ENCODE measurements at places on chromosomes 2 and 18. TPM values are rescaled to one million over a fixed set of nuclear protein-coding genes. Genes with fewer than 3 reads are reported as not detected.
A peak's percentile ranks its signal among the peaks of the same experiment; 100 is the strongest.

- peak; percentile 68 for DNase-seq
- no peak overlapping the region for H3K4me3 ChIP-seq
- no peak overlapping the region for H3K27ac ChIP-seq
- peaks cover 56% of the 10 kb centered on the region for H3K27me3 ChIP-seq
Observed at GRCh38 chr2:119126650-119127049, 31.9 kb downstream of the C1QL2 start.

GRCh38 chr2:66340521-66340920 is 94.4 kb upstream of the MEIS1 start:
- DNase-seq, result no peak
- no peak overlapping the region for H3K4me3 ChIP-seq
- no peaks in the 10 kb centered on the region for H3K36me3 ChIP-seq
- no peak overlapping the region for H3K27ac ChIP-seq
- H3K27me3 ChIP-seq, result peaks cover 26% of the 10 kb centered on the region
- H3K4me1 ChIP-seq, result peaks cover 8% of the 10 kb centered on the region

GRCh38 chr2:203583701-203584100 is 48.6 kb upstream of the RAPH1 start:
- peak; percentile 12 for DNase-seq
- peaks cover 7% of the 10 kb centered on the region for H3K36me3 ChIP-seq
- no peak overlapping the region for H3K4me3 ChIP-seq
- peak overlapping the region; percentile 12 for H3K27ac ChIP-seq

GRCh38 chr18:58515175-58515775 is 113.6 kb downstream of the ALPK2 start:
- H3K27ac ChIP-seq, result no peak overlapping the region
- H3K36me3 ChIP-seq, result no peaks in the 10 kb centered on the region
- DNase-seq, result no peak

GRCh38 chr2:239792405-239793084 is 232.6 kb downstream of the NDUFA10 start:
- H3K36me3 ChIP-seq, result no peaks in the 10 kb centered on the region
- DNase-seq, result no peak
- H3K27me3 ChIP-seq, result peaks cover 66% of the 10 kb centered on the region
- H3K4me1 ChIP-seq, result no peaks in the 10 kb centered on the region
- H3K27ac ChIP-seq, result no peak overlapping the region
- H3K4me3 ChIP-seq, result no peak overlapping the region

DNA sequence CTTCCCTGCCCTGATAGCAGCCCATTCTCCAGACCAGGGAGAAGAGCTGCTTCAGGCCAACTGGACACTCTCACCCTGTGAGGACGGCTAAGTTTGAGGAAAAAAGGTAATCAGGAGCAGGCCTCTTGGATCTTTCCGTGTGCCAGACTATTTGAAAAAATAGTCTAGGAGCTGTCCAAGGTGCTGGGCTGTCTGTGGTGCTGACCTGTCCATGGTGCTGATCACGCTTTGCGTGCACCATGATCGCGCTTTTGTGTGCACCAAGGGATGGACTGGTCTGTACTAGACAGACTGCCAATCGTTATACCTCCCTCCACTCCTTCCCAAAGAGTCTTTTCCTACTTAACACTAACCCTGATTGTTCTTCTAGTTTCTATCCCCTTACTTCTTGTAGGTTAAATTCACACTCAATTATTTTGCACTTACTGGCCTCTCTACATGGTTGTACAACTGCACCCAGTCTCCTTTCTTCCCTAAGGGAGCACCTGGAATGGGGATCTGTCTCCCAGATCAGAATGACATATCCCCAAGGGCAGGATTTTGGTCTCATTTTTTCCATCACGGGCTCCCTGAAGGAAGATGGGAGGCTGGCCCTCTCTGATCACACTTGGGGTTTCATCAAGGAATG is 295.4 kb downstream of the CELF4 start:
- DNase-seq, result peak; percentile 59
- H3K36me3 ChIP-seq, result no peaks in the 10 kb centered on the region
- no peaks in the 10 kb centered on the region for H3K4me1 ChIP-seq
- H3K27me3 ChIP-seq, result peaks cover 77% of the 10 kb centered on the region
- H3K27ac ChIP-seq, result no peak overlapping the region
- no peak overlapping the region for H3K4me3 ChIP-seq

GRCh38 chr2:237202288-237203030 is 116.8 kb downstream of the COPS8 start:
- no peak for DNase-seq
- H3K4me1 ChIP-seq, result peaks cover 31% of the 10 kb centered on the region
- H3K27me3 ChIP-seq, result peaks cover 7% of the 10 kb centered on the region
- no peak overlapping the region for H3K4me3 ChIP-seq
- H3K27ac ChIP-seq, result peak overlapping the region; percentile 61
- H3K36me3 ChIP-seq, result no peaks in the 10 kb centered on the region

DNA sequence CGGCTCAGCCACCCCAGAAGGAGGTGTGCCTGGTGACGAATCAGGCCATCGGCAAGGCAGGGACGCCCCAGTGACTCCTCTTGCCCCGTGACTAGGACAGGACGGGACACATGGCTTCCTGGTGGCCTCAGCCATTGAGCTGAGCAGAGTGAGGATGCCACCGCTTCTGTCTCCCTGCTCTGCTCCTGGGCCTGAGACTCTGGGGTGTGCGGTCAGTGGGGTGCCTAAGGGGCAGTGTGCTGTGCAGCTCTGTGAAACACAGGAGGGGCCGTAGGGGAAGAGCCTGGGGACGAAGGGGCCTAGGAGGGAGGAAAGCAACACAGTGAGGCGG is 24.3 kb downstream of the IGFBP5 start:
- no peak overlapping the region for H3K4me3 ChIP-seq
- H3K27ac ChIP-seq, result no peak overlapping the region
- peaks cover 58% of the 10 kb centered on the region for H3K27me3 ChIP-seq

GRCh38 chr2:67388680-67389079 is 8.5 kb upstream of the ETAA1 start:
- H3K36me3 ChIP-seq, result no peaks in the 10 kb centered on the region
- H3K4me1 ChIP-seq, result peaks cover 12% of the 10 kb centered on the region
- DNase-seq, result no peak

- H3K36me3 ChIP-seq, result no peaks in the 10 kb centered on the region
- no peak overlapping the region for H3K4me3 ChIP-seq
- no peak overlapping the region for H3K27ac ChIP-seq
- H3K27me3 ChIP-seq, result no peaks in the 10 kb centered on the region
Observed at GRCh38 chr2:60873381-60873780, 8.0 kb upstream of the REL start.

The MYCN gene
- 5.5 TPM for total RNA-seq

The ALKAL2 gene
- total RNA-seq, result not detected

The NIFK gene
- 95.2 TPM for total RNA-seq

The LBX2 gene
- total RNA-seq, result 3.0 TPM

The MTA3 gene
- total RNA-seq, result 46.5 TPM

The DPP4 gene
- total RNA-seq, result 27.6 TPM

The MTCL1 gene
- 297 TPM for total RNA-seq

Data from Calu3 (cell line).